ENCODE measurements at places on chromosomes 7 and 10.

DNA sequence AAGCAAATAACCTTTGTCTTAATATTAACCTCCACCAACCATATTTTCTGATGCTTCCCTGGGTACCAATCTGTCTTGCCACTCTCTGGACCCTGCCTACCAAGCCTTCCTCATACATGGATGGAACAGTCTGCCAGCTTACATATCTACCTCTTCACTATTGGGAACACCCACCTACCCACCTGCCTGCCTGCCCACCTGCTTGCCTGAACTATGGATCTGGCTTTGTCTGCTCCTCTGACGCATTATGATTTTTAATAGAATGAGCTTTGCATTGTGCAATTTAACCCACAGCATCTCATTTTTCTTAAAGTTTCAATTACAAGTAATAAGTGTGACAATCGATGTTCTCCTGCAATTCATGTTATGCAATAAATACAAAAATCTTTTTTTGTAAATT, 137.9 kb upstream of the LSM8 start:
- no peak for DNase-seq

GRCh38 chr7:75983471-75984129, 10.8 kb downstream of the TMEM120A start:
- no peak for DNase-seq

DNA sequence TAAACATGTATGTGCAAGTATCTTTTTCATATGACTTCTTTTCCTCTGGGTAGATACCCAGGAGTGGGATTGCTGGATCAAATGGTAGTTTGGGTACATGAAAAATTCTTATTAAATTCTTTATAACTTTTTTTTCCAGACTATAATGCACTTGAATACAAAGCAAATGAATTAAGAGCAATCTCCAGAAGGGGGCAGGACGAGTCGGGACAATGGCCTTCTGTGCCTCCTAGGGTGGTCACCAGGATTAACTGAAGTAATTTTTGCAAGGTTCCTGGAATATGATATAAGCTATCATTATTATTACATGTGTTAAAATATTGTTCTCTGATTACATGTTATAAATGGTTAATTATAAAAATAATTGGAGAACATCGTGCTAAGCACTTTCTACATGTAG, 127.2 kb downstream of the PPP1R17 start:
- DNase-seq = no peak

DNA sequence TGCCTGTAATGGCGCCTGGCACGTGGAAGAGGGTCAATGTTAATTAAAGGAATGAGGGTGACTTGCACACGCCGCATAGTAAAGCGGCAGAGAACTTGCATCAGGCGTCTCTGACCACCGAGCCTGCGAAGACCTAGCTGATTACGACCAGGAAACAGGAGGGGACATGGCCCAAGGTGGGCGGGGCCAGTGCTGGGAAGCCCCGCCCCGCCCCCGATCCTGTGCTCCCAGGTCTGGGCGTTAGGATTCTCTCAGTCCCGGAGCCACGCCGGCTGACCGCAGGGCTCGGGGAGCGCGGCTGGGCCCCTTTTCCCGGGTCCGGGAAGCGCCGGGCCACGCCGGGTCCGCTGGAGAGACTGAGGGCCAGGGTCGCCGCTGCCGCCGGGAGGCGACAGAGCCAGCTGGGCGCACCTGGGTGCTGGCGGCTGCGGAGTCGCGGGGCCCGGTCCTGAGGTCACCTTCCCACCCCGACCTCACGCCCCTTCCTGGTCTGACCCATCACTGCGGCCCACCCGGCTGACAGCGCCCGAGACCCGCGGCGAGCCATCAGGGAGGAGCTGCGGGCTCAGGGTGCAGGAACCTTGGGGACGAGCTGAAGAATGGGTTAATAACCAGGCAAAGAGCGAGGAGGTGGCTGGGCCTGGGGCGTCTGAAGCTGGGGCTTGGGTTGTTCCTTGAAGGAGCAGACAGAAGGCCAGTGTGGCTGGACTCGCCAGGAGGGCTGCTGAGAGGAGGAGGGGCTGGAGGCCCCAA, 23.0 kb upstream of the GRID1 start:
- DNase-seq = no peak

- no peak for DNase-seq
Observed at GRCh38 chr7:158501393-158502067, 86.1 kb downstream of the PTPRN2 start.

DNA sequence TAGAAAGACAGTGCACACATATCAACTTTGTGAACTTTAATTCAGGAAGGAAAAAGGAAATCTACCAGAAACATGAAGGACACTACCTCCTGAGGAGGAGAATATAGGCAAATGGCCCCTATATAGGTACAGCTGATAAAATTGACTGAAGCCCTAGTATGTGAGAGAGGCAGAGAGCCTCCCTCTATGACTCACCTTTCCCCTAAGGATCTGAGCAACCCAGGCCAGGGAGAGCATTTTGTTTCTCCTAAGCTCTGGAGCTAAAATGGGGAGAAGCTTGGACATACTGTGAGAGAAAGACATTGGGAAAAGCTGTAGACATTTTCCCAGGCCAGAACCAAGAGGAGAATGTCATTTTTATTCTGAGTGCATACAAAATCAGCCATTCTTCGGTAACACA, 303.5 kb downstream of the AHR start:
- DNase-seq = no peak

- no peak for DNase-seq
Observed at GRCh38 chr10:61586829-61587228, 75.9 kb upstream of the CABCOCO1 start.

- DNase-seq = no peak
Observed at GRCh38 chr10:119976421-119976820, 83.9 kb downstream of the SEC23IP start.

Measured in CD4-positive, alpha-beta T cell treated with Interleukin-4 for 1 hour (primary cell).